ENCODE measurements at places on chromosomes 11 and 22.

DNA sequence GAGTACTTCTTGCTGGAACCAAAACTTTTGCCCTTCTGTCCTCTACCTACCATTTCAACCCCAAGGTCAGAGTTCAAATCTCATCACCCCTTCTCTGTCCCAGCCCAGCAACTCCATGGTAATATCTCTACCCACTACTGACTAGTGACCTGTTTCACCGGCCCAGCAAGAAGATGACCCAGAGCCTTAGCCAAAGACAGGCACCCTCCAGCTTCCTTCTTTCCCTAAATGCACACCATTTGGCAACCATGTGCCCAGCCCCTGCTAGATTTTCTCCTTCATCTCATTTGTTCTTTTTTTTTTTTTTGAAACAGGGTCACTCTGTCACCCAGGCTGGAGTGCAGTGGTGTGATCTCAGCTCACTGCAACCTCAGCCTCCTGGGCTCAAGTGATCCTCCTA, 14.9 kb downstream of the ARAP1 start:
- no peak for DNase-seq

GRCh38 chr11:75771646-75772410, 3.2 kb downstream of the DGAT2 start:
- peak; percentile 51 for DNase-seq

GRCh38 chr11:46669711-46670139, 30.7 kb downstream of the ARHGAP1 start:
- no peak for DNase-seq

DNA sequence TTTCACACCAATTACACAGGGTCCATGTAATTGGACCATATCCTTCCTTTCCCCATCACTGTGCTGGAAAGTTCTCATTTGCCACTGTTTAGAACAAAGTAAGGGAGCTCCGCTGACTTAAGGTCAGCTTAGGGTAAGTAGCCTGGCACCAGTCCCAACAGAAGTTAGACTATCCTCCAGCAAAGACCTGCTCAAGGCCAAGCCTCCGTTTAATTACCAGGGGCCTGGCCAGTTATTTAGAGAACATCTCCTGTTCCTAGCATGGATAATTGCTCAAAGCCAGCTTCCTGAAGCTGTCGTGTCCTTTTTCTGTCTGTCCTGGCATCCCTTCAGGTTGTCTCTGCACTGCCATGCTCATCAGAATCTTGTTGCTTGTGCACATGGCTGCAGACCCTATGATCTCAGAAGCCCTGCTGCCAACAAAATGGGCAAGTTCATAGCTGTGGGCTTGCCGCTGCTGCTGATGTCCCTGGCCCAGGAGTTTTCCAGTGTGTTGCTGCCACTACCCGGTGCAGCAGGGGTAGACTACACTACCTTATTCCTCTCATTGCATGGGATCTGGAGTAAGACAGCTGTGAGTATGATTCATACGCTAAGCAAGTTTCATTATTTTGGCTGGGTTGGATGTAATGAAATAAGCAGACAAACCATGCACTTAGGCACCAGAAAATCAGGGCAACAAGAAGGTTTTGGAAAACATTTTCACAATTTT, 8.1 kb downstream of the OR8A1 start:
- DNase-seq = no peak

- DNase-seq = peak; percentile 36
Measured at GRCh38 chr11:1734641-1735081, 15.7 kb downstream of the IFITM10 start.

All from RWPE2 (cell line).